ENCODE measurements at places on chromosomes 4 and X.

DNA sequence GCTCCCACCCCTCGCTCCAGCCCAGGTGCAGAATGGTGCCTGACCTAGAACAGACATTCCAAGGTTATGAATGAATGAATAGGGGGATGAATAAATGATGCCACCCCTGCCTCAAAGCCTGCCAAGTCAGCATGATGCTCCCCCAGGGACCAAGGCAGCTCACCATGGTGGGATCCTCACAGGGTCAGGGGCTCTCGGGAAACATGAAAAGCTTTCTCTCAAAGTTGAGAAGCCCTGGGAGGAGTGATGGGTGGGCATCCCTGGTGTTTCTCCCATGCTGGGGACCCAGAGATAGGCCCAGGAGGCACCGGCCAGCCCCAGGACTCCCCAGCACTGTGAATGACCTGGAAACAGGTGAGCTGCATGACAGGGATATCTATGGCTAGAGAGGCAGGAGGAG lies 58.9 kb downstream of the HTRA3 start:
- H3K36me3 ChIP-seq = no peaks in the 10 kb centered on the region
- no peak overlapping the region for H3K27ac ChIP-seq
- DNase-seq = no peak

- no peaks in the 10 kb centered on the region for H3K4me1 ChIP-seq
- H3K27me3 ChIP-seq = no peaks in the 10 kb centered on the region
- DNase-seq = no peak
- H3K27ac ChIP-seq = no peak overlapping the region
These were observed 804.8 kb downstream of the ADGRL3 start for GRCh38 chr4:62004881-62005280.

GRCh38 chrX:40073439-40074054 lies 24.2 kb downstream of the BCOR start:
- H3K4me3 ChIP-seq = no peak overlapping the region
- peaks cover 60% of the 10 kb centered on the region for H3K36me3 ChIP-seq
- no peak for DNase-seq
- no peaks in the 10 kb centered on the region for H3K27me3 ChIP-seq

GRCh38 chrX:78019586-78020483 lies 50.4 kb upstream of the PGAM4 start:
- H3K36me3 ChIP-seq = peaks cover 2% of the 10 kb centered on the region
- DNase-seq = no peak
- H3K27ac ChIP-seq = no peak overlapping the region
- no peaks in the 10 kb centered on the region for H3K4me1 ChIP-seq

GRCh38 chrX:151004085-151004484 lies 20.9 kb downstream of the HMGB3 start:
- no peak overlapping the region for H3K27ac ChIP-seq
- no peaks in the 10 kb centered on the region for H3K36me3 ChIP-seq
- DNase-seq = no peak
- H3K4me3 ChIP-seq = no peak overlapping the region

- DNase-seq = no peak
- no peaks in the 10 kb centered on the region for H3K27me3 ChIP-seq
- H3K36me3 ChIP-seq = no peaks in the 10 kb centered on the region
- H3K27ac ChIP-seq = no peak overlapping the region
- H3K4me3 ChIP-seq = no peak overlapping the region
These were observed 14.8 kb downstream of the CD38 start for GRCh38 chr4:15792974-15793373.

GRCh38 chr4:80036949-80037685 lies 35.9 kb downstream of the ANTXR2 start:
- no peaks in the 10 kb centered on the region for H3K4me1 ChIP-seq
- H3K27me3 ChIP-seq = no peaks in the 10 kb centered on the region
- no peak overlapping the region for H3K4me3 ChIP-seq
- DNase-seq = no peak
- peaks cover 19% of the 10 kb centered on the region for H3K36me3 ChIP-seq
- H3K27ac ChIP-seq = no peak overlapping the region

DNA sequence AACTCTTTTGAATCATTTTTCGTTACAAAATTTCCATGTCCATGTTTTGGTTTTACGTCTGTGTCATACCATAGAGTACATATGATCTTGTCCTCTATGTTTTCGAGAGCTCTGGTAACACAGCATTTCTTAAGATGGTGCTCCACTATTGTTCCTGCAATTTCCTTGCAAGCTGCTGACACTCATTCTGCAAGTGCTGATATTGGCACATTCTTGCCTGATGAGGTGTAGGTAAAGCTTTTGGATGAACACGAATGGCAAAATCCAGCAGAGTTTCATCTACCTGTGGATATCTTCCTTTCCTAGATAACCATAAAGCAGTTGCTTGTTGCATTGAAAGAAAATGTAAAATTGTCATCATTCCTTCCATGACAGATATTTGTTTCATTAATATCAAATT lies 41.3 kb downstream of the MAGEB17 start:
- no peak for DNase-seq
- H3K27ac ChIP-seq = no peak overlapping the region
- H3K36me3 ChIP-seq = no peaks in the 10 kb centered on the region

- no peaks in the 10 kb centered on the region for H3K27me3 ChIP-seq
- DNase-seq = no peak
- H3K27ac ChIP-seq = no peak overlapping the region
- no peak overlapping the region for H3K4me3 ChIP-seq
- H3K36me3 ChIP-seq = no peaks in the 10 kb centered on the region
These were observed 11.6 kb downstream of the ENAM start for GRCh38 chr4:70640192-70640591.

GRCh38 chrX:56728752-56729151 lies 291 bp upstream of the NBDY start:
- peaks cover 5% of the 10 kb centered on the region for H3K4me1 ChIP-seq
- no peaks in the 10 kb centered on the region for H3K36me3 ChIP-seq
- DNase-seq = peak; percentile 35
- H3K27ac ChIP-seq = peak overlapping the region; percentile 78
- peak overlapping the region; percentile 68 for H3K4me3 ChIP-seq
- H3K27me3 ChIP-seq = no peaks in the 10 kb centered on the region

GRCh38 chr4:27714073-27714472 lies 853.4 kb downstream of the STIM2 start:
- H3K36me3 ChIP-seq = no peaks in the 10 kb centered on the region
- no peak for DNase-seq
- H3K27me3 ChIP-seq = no peaks in the 10 kb centered on the region

GRCh38 chr4:24363751-24364150 lies 220.6 kb downstream of the DHX15 start:
- DNase-seq = no peak
- H3K4me1 ChIP-seq = no peaks in the 10 kb centered on the region
- H3K36me3 ChIP-seq = no peaks in the 10 kb centered on the region
- no peak overlapping the region for H3K27ac ChIP-seq

GRCh38 chr4:153081693-153082092 lies 122.5 kb upstream of the TRIM2 start:
- peaks cover 25% of the 10 kb centered on the region for H3K4me1 ChIP-seq
- H3K27me3 ChIP-seq = no peaks in the 10 kb centered on the region
- H3K4me3 ChIP-seq = no peak overlapping the region
- DNase-seq = no peak

GRCh38 chr4:109184491-109184961 lies 117.9 kb downstream of the COL25A1 start:
- DNase-seq = no peak
- H3K4me1 ChIP-seq = no peaks in the 10 kb centered on the region
- H3K27me3 ChIP-seq = no peaks in the 10 kb centered on the region
- no peak overlapping the region for H3K4me3 ChIP-seq
- H3K36me3 ChIP-seq = no peaks in the 10 kb centered on the region

GRCh38 chr4:153293742-153294057 lies 50.8 kb upstream of the MND1 start:
- no peaks in the 10 kb centered on the region for H3K36me3 ChIP-seq
- no peak overlapping the region for H3K27ac ChIP-seq
- no peak overlapping the region for H3K4me3 ChIP-seq
- DNase-seq = no peak

DNA sequence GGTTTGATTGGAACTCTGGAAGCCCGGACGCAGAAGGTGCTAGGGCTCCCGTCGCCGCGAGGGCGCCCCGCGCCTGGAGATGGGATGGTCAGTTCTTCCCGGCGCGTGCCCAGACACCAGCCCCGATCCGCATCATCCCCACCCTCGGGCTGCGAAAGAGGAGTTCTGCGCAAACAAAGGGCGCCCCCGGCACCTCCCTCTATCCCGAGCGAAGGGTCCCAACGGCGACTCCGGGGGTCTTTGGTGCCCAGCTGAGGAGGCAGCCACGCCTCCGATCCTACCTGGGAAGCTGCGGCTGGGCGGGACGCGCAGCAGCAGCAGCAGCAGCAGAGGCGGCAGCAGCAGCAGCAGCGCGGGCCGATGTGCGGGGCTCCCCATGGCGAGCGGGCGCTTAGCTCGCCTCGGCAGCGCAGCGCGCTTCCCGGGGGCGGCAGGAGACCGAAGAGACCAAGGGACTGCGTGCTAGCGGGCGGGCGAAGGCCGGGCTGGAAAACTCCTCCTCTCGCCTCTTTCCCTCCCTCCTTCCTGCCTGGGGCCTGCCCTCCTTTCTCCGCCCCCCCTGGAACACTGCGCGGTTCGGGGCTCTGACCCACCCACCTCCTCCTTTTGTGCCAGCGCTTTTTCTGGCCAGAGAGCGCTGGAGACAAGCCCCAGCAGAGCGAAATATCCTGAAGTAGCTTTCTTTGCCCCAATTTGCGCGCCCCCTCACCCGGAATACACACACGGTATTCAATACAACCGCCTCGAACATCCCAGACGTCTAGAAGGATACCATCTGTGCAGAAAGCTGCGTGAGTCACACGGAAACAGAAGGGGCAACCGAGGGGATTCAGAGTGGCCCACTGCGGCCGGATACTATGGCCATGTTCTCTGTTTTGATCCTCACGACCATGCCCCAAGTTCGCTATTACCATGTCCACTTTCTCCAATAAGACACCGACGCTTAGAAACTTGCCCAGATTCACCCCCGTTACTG lies at the start of gene SRPX:
SRPX (minus strand) TSS at position 457 of the 976 bp plus-strand sequence; CDS start at position 378, 79 bp downstream.
- peaks cover 6% of the 10 kb centered on the region for H3K4me1 ChIP-seq
- DNase-seq = peak; percentile 2
- H3K27ac ChIP-seq = no peak within 1 kb of the TSS
- no peaks in the 10 kb centered on the region for H3K27me3 ChIP-seq
- no peak within 1 kb of the TSS for H3K4me3 ChIP-seq
- H3K36me3 ChIP-seq = no peaks in the 10 kb centered on the region

- no peaks in the 10 kb centered on the region for H3K36me3 ChIP-seq
- H3K4me3 ChIP-seq = no peak overlapping the region
- no peak for DNase-seq
These were observed 335.7 kb upstream of the RASGEF1B start for GRCh38 chr4:81807386-81807785.

GRCh38 chr4:183556947-183557346 lies 52.1 kb downstream of the ING2 start:
- DNase-seq = no peak
- no peak overlapping the region for H3K27ac ChIP-seq
- no peaks in the 10 kb centered on the region for H3K4me1 ChIP-seq
- H3K36me3 ChIP-seq = no peaks in the 10 kb centered on the region
- no peak overlapping the region for H3K4me3 ChIP-seq

DNA sequence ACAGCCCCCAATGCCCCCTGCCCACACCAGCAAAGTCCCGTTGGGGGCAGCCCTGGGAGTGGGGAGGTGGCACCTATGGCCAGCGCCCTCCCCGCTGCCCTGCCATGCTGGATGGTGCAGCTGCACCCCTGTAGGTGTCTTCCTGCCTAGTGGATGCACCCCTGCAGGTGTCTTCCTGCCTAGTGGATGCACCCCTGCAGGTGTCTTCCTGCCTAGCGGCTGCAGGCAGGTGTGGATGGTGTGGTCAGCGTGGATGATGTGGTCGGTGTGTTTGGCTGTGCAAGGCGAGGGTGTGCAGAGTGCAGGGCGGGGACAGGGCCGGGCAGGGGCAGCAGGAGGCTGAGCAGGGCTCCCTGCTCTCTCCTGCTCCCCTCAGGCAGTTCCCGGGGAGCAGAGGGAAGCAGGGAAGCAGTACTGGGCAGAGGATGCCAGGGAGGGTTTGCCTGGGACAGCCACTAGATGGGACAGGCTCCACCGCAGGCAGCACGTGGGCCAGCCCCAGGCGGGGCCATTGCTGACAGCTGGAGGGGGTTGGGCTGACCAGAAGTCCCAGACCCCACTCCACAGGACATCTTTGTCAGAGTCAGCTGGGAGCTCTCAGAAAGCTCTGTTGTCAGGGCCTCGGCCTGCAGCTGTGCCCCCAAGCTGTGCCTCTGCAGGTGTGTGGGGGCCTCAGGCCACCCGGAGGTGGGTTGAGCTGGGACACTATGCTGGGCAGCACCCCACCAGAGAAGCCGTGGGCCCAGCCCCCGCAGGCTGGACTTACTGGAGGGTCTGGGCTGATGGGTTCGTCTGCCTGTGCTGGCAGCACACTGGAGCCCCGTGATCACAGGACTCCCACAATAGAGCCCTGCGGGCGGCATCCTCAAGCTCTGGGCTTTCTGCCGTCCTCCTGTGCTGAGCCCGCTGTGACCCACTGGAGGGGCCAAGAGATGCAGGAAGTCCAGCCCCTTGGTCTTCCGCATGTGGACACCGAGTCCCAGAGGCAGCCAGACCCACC lies 23.7 kb downstream of the DOK7 start:
- H3K36me3 ChIP-seq = peaks cover 10% of the 10 kb centered on the region
- peak overlapping the region; percentile 87 for H3K27ac ChIP-seq
- DNase-seq = no peak
- H3K4me1 ChIP-seq = peaks cover 33% of the 10 kb centered on the region

DNA sequence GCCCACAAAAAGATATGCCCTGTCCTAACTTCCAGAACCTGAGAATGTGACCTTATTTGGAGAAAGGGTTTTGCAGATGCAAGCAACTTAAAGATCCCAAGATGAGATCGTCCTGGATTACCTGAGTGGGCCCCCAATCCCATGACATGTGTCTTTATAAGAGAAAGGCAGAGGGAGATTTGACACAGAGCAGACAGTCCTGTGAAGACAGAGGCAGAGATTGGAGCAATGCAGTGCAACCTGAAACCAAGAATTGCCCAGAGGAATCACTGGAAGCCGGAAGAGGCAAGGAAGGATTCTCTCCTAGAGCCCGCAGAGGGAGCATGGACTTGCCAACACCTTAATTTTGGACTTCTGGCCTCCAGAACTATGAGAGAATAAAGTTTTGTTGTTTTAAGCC lies 171.5 kb downstream of the SMIM20 start:
- no peaks in the 10 kb centered on the region for H3K27me3 ChIP-seq
- peaks cover 14% of the 10 kb centered on the region for H3K4me1 ChIP-seq
- no peak for DNase-seq

DNA sequence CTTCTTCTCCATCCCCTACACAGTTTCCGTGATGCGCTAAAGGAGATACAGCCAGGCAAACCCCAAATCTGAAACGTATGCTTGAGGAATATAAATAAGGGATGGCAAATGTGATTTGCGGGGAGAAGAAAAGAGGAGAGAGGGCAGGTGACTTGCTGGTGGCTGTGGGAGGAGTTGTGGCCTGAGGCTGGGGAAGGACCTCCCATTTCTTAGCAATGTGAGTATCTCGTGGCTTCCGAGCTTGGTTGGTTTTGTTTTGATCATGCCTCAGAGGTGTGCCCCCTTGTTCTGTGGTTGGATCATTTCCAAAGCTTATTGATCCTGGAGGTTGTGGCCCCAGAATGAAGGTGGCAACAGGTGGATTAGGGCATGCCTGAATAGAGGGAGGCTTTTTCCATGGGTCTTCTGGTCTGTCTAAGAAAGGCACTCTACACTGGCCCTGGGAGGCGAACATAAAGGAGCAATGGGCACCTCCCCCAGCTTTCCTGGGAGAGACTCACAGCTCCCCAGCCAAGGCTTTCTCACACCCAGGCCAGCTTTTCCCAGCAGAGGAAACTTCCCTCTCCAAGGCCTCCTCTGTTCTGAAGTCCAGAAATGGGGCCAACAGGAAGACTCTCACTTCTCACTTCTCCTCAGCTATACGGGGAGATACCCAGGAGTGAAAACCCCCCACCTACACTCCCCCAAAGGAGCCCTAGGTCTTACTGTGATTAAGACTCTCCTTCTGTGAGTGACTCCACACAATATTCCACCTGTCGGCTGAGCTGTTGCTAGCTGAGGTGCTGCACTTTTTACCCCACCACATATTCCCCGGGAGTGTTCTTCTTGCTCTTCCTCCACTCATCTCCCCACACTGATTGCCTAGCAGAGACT lies 40.0 kb downstream of the C4orf51 start:
- H3K4me1 ChIP-seq = no peaks in the 10 kb centered on the region
- no peaks in the 10 kb centered on the region for H3K36me3 ChIP-seq
- H3K4me3 ChIP-seq = no peak overlapping the region
